ENCODE measurements at places on chromosomes 11 and 22.

GRCh38 chr11:8566613-8567210 lies 27.3 kb downstream of the STK33 start:
- DNase-seq, result no peak

GRCh38 chr11:88377144-88377543 lies 39.6 kb upstream of the CTSC start:
- DNase-seq, result no peak

DNA sequence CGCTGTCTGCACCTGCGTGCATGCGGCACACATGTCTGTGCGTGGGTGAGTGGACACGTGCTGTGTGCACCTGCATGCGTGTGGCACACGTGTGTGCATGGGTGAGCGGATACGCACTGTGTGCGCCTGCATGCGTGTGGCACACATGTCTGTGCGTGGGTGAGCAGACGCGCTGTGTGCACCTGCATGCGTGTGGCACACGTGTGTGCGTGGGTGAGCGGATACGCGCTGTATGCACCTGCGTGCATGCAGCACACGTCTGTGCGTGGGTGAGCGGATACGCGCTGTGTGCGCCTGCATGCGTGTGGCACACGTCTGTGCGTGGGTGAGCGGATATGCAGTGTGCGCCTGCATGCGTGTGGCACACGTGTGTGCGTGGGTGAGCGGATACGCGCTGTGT lies 27.1 kb upstream of the ACR start:
- DNase-seq, result no peak

GRCh38 chr11:102583141-102583873 lies 41.8 kb downstream of the MMP20 start:
- DNase-seq, result no peak

DNA sequence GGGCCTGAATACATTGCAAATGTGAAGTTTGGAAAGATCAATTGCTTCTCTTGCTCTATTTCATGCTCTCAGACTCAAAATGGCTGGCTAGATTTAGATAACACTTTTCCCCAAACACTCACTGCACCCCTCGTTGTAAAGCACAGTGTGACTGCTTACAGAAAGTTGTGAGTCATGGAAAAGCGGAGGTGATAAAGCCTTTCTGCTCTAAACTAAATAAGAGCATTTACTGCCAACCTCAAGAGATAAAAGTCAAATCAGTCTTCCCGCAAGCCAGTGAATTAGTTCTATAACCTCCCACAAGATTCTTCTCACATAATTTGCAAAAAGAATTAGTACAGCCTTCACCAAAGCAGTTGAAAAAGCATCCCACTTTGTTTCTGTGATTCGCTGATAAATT lies 168.7 kb downstream of the WT1 start:
- DNase-seq, result no peak

DNA sequence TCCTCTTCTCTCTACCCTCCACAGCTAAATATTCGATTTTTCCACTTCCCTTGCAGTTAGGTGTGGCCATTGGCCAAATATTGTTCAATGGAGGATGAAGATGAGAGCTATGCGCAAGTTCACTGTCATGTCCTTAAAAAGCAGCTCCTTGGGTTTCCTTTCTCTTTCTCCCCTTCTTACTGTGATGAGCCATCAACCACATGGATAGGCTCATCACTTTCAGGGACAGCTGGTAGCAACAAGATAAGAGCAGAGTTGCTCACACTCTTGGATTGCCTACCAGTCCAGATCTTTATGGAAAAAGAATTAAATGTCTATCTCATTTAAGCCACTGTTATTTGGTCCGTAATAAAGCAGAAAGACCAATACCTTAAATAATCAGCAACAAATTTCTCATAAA lies 377.0 kb downstream of the DDX10 start:
- no peak for DNase-seq

DNA sequence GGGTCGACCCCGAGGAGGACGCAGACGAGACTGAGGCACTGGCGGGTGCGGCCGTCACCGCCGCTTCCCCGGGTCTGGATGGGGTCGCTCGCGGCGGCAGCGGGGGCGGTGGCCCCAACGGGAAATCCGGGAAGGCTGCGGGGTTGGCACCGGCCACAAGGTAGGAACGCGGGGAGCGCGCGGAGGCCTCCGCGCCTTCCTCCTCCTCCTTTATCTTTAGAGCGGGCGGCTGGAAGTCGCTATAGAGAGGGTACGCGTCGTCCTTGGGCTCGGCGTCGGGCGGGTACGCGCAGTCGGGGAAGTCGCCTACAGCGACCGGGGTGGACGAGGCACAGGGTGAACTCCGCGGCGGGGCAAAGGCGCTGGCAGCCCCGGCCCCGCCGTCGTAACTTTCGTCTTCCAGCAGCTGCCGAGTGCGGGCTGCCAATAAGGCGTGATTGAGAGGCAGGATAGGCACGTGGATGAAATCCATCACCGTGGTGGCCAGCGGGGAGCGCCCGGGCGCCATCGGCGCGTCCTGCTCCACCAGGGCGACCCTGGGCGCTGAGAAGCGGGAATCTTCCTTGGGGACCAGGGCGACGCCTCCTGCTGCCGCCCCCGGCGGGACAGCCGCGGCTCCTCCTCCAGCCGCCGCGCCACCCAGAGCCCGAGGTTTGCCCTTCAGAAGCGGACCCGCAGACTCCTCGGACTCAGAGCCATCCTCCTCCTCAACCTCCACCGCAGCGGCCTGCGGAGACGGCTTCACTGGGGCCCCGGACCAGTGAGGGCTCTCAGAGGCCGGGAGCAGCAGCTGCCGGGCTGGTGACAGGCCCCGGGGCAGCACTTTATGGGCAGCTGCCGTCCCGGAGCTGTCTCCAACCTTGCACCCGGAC lies 1.7 kb downstream of the PGR start:
- no peak for DNase-seq

GRCh38 chr11:119320776-119321524 lies 4.0 kb upstream of the MCAM start:
- peak; percentile 80 for DNase-seq

DNA sequence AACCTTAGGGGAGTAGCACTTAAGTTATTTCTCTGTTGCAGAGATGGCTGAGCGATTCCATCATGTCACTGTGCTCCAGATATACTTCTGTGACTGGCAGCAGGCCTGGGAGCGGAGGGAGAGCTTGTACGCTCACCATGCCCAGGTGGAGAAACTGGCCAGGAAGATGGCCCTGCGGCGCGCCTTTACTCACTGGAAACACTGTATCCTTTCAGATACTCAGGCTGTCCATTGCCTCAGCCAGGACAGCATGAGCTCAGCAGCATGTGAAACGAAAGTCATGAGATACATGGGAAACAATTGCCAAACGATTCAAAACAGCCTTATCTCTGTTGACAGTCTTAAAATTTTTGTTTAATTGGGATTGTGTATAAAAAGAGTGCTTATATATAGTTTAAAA lies 78.9 kb downstream of the SFI1 start:
- no peak for DNase-seq

DNA sequence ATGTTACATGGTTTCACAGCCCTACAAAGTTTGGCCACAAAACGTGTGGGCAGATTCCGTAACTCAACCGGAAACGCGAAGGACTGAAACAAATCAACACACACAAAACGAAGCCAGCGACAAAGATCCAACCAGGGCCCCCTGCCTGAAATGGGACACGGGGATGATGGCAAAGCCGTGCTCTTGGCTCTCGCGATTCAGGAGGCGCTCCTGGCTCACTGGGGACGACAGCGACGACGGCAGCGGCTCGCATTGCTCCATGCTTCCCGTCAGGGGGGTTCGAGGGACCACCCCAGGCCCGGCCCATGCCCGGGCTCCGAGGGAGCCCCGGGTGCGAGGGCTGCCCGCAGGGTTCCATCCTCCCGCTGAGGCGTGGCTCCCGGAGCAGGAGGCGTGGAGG lies 4786.8 kb upstream of the OR11H1 start:
- DNase-seq, result no peak

DNA sequence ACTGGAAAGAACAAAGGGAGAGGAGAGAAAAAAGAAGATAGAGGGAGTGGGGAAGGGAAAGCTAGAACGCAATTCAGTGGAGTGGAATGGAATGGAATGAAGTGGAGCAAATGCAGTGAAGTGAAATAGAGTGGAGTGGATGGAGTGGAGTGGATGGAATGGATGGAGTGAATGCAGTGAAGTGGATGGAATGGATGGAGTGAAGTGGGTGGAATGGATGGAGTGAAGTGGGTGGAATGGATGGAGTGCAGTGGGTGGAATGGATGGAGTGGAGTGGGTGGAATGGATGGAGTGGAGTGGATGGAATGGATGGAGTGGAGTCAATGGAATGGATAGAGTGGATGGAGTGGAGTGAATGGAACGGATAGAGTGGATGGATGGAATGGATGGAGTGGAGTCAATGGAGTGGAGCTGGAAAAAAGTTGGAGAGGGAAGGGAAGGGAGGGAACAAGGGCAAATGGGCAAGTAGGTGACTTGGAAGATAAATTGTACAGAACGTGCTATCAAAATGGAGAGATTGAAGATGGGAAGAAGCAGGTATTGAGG lies 13.9 kb downstream of the IFITM10 start:
- no peak for DNase-seq

- DNase-seq, result peak; percentile 75
Observed at GRCh38 chr11:19742588-19743292, 30.1 kb downstream of the NAV2 start.

GRCh38 chr22:21937821-21938070 lies 14.9 kb downstream of the PPM1F start:
- no peak for DNase-seq

DNA sequence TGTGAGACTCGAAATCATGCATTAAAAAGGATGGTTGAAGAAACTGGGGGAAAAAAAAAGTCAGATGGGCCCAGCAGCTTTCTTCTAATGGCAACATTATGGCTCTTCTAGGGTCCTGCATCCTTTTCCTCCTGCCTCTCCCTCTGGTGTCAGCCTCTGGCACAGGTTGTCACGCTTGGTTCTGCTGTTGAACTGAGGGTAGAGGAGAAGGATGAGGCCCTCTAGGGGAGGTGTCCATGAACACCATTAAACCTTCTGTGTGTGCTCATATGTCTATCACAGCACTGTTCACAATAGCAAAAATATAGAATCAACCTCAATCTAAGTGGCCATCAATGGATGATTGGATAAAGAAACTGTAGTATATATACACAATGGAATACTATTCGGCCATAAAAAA lies 36.0 kb downstream of the BUD13 start:
- no peak for DNase-seq

GRCh38 chr22:20224917-20225692 lies 43.0 kb downstream of the RTN4R start:
- no peak for DNase-seq

DNA sequence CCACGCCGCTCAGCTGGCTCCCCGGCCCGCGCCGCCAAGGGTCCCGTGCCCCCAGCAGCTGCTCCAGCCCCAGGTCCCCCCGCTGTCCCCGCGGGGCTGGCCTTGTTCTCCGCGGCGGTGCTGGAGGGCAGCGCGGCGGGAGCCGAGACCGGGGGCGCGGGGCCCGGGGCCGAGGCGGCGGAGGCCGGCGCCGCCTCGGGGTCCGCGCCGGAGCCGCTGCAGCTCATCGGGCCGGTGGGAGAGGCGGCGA lies 128 bp downstream of the TAF10 start:
- no peak for DNase-seq

DNA sequence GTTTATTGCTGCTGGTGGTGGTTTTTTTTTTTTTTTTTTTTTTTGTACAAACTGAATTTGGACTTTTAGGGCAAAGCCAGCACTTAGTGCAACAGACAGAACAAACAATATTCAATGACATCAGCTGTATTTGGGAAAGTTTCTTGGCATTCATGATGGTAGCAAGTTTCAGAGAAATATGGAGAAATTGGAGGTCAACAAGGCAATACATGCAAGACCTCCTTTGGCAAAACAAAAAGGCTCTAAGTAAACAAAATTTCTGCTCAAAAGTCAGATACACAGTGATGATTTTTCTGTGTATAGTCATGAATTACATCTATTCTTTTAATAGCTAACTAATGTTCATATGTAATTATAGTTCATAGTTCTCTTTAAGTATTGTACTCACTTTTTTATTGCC lies 612.5 kb upstream of the LUZP2 start:
- no peak for DNase-seq

- DNase-seq, result no peak
Observed at GRCh38 chr11:19874266-19874665, 161.6 kb downstream of the NAV2 start.

DNA sequence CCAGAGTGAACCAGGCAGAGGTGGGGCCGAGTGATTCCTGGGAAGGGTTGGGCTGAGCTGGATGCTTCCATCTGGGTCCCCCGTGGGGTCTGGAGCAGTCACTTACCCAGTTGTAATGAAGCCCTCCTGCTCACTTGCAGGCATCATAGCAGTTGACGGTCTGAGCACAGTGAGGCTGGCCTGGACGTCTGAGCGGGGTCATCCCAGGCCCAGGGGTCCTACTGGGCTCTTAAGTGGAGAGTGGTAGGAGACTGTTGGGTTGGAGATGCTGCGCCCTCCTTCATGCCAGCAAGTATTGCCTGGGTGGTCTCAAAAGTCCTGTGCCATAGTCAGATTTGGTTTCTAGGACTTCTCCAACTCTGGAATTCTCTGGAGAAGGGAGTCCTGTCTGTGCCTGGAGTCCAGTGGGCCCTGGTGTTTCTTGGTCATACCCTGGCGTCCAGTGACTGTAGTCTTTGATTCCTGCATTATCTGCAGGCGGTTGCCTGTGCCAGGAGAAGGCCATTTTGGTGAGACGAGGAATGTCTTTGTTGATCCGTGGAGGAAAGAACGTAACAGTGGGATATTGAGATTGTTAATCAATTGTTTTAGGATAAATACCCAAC lies 82.3 kb downstream of the TBC1D22A start:
- no peak for DNase-seq

DNA sequence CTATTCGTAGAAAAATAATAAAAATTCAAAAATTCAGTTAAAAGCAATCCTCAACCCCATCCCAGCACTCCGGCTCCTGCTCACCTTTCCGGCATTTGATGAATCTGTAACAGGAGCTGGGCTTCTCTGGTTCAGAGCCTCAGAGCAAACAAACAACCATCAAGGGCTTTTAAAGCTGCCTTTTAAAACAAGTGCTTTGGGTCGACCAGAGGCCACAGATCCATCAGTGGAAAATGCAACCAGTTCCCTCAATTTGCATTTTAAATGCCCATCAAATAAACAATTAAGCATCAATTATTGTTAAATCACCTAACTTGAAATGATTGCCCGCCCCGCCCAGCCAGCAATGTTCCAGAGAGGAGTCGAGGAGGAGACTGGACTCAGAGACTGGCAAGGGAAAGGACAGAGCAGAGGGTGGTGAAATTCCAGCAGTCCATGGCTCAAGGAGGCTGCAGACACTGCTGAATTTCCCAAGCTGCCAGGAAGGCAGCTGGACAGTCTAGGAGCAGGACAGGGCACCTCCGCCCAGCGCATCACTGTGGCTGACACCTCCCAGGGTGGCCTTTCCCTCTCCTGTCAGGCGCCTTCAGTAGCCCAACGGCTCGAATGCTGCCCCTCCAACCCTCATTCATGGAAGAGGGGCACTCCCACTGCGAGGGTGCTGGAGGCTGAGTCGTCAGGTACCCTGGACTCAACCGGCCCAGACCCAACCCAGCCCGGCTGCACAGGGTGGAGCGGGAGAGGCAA lies 7.5 kb downstream of the FXYD6 start:
- DNase-seq, result no peak

All from activated CD4-positive, alpha-beta memory T cell treated with anti-CD3 and anti-CD28 coated beads, Interleukin-2, amount 10 ng/mL, durations not matched to agents 7 days and 5 days (primary cell).